ENCODE measurements at places on chromosomes 5 and 9.

DNA sequence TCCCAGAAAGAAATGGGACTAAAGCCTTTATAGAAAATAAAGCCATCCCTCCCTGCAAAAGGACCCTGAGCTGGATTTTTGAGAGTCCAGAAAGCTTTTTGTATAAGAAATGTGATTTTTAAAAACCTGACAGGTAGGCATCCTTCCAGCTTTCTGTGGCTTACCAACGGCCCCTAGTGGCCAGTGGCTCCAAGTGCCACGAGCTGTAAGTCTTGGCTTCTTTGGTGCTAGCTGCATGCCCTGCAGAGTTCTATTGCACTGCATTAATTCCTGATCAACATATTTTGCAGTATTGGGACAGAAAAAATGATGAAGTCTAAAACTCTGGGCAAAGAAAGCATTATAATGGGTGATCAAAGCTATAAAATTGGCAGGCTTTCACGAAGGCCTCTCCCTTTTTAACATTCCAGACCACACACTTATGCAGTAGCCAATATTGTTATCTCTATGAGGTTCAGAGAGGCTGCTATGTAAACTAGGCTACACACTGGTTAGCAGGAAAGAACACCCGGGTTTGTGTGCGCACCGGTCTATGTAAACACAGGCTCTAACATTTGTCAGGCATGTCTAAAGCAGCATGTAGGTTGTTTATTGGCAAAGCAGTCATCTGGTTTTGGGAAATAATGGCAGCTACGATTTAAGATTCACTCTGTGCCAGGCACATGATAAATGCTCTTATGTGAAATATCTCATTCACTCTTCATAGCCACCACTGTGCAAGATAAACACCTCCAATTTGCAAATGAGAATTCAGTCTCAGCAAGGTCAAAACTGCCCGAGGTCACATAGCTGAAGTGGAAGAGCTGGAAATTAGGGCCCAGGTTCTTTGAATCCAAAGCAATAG lies 55.2 kb downstream of the NMUR2 start:
- peak; percentile 22 for DNase-seq

- DNase-seq = no peak
Measured at GRCh38 chr9:78899006-78899405, 602.1 kb downstream of the PSAT1 start.

GRCh38 chr5:14818931-14819790 lies 52.4 kb downstream of the ANKH start:
- no peak for DNase-seq

- no peak for DNase-seq
Measured at GRCh38 chr9:120066315-120066714, 513.7 kb downstream of the CDK5RAP2 start.

GRCh38 chr5:122929980-122930379 lies 84.6 kb downstream of the SNX24 start:
- no peak for DNase-seq

GRCh38 chr5:150989695-150990094 lies 30.7 kb upstream of the GPX3 start:
- DNase-seq = no peak
